Activated CD4-positive, alpha-beta T cell treated with anti-CD3 and anti-CD28 coated beads, Interleukin-2, amount 10 ng/mL, durations not matched to agents 24 days and 14 days (primary cell): ENCODE measurements at places on chromosomes 12 and 14. TPM values are rescaled to one million over a fixed set of nuclear protein-coding genes. Genes with fewer than 3 reads are reported as not detected.

DPY19L2 gene
- total RNA-seq: 0.61 and 0.80 TPM in 2 replicates

- no peak for DNase-seq
These were observed 50.1 kb downstream of the HNRNPC start for GRCh38 chr14:21219120-21219519.

- DNase-seq: no peak
These were observed 118.8 kb downstream of the FOXN3 start for GRCh38 chr14:89298056-89298834.

DNA sequence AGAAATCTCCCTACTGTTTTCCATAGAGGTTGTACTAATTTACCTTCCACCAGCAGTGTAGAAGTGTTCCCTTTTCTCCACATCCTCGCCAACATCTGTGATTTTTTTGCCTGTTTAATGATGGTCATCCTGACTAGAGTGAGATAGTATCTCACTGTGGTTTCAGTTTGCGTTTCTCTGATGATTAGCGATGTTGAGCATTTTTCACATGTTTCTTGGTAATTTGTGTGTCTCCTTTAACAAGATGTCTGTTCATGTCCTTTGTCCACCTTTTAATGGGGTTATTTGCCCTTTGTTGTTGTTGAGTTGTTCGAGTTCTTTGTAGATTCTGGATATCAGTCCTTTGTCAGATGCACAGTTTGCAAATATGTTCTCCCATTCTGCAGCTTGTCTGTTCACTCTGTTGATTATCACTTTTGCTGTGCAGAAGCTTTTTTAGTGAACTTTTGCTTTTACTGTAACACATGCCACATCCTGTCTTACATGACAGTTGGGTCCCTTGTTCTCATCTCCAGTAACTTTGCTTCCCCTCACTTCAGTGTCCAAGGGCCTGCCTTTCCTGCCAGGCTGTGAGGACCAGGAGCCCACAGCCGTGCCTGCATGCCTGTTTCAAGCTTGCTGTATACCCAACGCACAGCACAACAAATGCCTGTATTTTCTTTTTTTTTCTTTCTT is 64.9 kb downstream of the SPRING1 start:
- peak; percentile 83 for DNase-seq

DNA sequence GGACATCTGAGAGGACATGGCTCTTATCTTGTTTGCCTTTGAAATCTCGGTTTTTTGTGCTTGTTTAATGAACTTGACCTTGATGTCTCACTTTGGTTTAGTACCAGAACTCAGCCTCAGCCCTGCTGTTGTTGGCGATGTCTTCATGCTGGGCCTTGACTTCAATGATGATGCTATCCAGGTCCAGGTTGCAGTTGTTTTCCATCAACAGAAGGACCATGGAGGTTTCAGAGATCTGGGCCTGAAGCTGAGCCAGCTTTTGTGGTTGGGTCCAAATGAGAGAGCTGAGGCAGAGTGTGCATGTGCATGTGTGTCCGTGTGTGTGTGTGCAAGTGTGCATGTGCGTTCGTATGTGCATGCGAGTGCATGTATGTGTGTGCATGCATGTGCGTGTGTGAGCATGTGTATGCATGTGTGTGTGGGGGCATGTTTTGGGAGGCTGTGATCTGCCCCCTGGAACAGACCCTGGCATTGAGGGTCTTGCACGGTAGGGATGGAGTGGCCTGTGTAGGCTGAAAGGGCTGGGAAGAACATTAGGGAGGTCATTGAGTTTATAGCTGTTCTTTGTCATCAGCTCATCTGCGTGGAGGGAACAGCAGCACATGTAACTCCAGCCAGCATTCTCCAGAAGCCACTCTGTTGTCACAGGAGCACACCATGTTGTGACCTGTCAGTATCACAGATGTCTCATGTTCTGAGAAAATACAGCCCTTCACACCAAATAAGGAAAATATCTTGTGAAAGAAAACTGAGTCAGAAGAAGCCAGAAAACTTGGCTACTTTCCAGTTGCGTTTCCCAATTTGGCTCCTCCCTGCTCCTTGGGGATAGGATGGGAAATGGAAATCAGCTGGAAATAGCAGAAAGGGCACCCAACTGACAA is 10.0 kb upstream of the KRT82 start:
- no peak for DNase-seq

DNA sequence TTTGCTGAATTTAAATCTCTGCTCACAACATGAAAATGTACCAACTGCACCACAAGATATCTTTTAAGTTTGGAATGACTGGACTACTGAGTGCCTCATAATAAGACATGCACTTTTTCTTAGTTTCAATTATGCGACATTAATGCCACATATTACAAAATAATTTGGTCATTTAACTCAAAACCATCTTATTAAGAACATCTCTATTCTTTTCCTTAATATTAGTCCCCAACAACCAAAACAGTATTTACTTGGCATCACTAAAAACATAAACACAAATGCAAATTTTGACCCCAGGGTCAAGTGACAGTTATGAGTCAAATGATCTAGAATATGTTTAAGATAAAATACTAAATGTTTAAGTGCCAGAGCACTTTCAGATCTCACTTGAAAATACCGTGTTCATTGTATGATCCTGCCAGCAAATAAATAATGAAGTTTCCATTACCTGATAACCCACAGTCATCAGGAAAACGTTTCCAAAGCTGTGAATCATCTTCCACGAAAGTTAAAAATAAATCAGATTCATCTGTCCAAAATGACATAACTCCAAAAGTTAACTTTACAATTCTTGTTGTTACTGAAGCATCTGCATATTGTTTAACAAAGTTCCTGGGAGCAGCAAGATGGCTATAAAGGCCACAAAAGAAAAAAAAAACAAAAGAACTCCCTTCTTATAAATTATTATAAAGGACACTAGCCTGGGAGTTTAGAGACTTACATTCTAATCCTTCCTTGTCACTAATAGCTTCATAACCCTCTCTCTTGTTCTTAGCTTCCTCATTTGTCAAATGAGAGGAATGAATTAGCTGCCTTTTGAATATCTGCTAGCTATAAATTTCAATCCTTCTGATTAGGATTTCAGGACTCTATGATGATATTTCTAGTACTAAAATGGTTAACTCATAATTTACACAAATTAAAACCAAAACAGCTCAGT is 30.5 kb upstream of the AP4S1 start:
- no peak for DNase-seq
